Spleen (tissue), 13 donors: ENCODE measurements at places on chromosomes 11 and 22.

GRCh38 chr11:94544646-94545263, 1.0 kb downstream of the FUT4 start:
- DNase-seq = peak; percentile 88

- DNase-seq = no peak
These were observed 16.9 kb upstream of the RELT start for GRCh38 chr11:73359341-73359740.

- no peak for DNase-seq
These were observed 3.3 kb upstream of the B3GNT6 start for GRCh38 chr11:77030834-77031414.

- no peak for DNase-seq
These were observed 116.2 kb downstream of the FAT3 start for GRCh38 chr11:92340839-92341238.

DNA sequence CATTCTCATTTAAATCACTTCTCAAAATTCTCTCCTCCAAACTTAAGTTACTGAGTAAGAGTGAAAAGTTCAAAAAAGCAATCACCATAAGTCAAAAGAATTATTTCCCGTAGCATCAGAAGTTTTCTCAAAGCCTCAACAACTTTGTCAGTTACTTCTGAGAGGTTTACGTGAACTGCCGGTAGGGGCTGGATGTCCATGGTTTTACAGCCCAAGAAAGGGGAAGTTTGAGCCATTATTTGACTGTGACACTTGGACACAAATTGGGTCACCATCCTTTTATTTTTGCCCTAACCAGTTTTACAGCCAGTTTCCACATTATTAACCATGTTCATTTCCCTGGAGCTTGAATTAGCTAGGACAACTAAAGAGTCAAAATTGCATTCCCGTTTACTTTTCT, 7.5 kb downstream of the POU2AF3 start:
- DNase-seq = no peak

- no peak for DNase-seq
These were observed 148.6 kb downstream of the NXPE2 start for GRCh38 chr11:114826910-114827442.

- DNase-seq = peak; percentile 41
These were observed 20.9 kb downstream of the TSKU start for GRCh38 chr11:76803811-76804600.

DNA sequence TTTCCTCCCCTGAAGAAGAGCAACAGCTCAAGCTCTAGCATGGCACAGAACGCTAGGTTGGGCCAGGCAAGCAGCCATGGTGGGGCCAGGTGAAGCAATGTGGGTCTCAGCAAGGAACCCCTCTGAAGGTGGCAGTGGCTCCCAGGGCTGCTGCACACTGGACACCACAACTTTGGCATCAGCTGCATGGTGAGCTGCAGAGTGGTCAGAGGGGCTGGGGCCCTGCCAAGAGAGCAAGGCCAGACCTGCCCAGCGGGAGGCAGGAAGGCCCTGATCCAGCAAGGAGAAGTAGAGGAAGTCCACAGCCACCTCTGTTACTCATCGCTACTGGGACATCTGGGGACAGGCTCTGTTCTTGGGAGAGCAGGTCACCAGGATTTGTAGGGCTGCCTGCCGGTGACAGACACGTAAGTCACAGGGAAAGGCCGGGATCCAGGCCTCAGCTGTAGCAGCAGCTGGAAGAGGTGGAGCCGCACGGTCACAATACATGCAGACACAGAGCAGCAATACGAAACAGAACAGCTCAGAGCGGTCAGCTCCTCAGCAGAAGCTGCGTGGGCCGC, 12.4 kb downstream of the CYB561A3 start:
- DNase-seq = peak; percentile 77

DNA sequence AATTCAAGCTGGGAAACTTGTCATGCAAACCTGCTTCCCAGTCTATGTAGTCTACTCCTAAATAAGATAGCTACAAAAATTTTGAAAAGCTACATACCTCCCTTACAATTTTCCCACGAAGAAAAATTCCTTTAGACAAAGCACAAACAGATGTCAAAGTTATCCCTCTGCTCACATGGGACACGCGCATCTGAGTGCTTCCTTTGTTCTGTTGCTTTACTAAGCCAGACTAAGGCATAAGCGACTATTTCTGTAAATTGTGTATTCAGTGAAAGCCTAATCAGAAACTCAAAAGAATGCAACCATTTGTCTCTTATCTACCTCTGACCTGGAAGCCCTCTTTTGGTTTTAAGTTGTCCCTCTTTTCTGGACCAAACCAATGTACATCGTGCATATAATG, 583.7 kb upstream of the B3GAT1 start:
- DNase-seq = no peak

- no peak for DNase-seq
These were observed 82.4 kb upstream of the BLID start for GRCh38 chr11:122198291-122198983.

GRCh38 chr11:106683435-106683834, 334.8 kb downstream of the GUCY1A2 start:
- DNase-seq = no peak

DNA sequence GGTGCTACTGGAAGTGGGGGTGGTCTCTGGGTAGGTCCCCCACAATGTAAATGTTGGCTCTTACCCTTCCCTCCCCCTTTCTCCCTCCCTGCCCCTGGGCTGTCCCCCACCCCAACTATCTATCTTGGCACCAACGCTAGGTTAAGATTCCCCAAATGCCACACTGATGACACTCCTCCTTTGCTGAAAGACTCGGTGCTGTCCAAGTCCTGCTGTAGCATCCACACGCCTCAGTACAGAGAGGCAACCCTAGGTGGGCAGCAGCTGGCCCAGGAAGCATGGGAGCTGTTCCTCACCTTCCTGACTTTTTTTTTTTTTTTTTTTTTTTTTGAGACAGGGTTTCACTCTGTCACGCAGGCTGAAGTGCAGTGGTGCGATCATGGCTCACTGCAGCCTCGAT, 3.4 kb upstream of the KCTD17 start:
- DNase-seq = no peak

- DNase-seq = no peak
These were observed 36.2 kb downstream of the UVRAG start for GRCh38 chr11:75851203-75851602.

- no peak for DNase-seq
These were observed 31.8 kb downstream of the ETS1 start for GRCh38 chr11:128555606-128556005.

- DNase-seq = no peak
These were observed 6.3 kb upstream of the ZC3H12C start for GRCh38 chr11:110086892-110087309.

DNA sequence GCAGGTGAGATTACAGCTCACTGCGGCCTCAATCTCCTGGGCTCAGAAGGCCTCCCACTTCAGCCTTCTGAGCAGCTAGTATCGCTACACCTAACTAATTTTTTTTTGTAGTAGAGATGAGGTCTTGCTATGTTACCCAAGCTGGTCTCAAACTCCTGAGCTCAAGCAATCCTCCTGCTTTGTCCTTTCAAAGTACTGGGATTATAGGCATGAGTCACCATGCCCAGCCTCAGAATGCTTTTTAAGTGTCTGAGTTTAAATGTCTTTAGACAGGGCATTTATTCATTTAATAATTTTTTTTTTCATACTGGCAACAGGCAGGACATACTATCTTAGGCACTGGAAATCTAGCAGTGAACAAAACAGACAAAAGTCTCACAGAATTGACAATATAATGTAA, 27.7 kb downstream of the LRP4 start:
- DNase-seq = no peak

DNA sequence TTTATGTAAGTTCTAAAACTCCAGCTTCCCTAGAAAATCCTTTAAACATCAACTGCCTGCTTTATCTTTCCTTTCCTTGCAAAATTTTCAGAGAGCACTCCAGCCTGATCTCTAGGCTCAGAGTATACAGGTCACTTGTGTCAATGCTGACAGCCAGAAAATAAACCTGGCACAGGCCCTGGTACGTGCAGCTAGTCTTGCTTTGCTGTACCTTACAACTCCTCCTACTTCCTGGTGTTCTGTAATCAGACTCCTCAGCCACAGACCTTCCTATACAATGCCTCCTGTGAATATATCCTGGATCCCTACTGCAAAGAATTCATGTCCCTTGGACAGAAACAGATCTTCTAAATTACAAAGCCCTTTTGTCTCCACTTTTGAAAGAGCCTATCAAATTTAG, 24.2 kb upstream of the TMEM123 start:
- no peak for DNase-seq

DNA sequence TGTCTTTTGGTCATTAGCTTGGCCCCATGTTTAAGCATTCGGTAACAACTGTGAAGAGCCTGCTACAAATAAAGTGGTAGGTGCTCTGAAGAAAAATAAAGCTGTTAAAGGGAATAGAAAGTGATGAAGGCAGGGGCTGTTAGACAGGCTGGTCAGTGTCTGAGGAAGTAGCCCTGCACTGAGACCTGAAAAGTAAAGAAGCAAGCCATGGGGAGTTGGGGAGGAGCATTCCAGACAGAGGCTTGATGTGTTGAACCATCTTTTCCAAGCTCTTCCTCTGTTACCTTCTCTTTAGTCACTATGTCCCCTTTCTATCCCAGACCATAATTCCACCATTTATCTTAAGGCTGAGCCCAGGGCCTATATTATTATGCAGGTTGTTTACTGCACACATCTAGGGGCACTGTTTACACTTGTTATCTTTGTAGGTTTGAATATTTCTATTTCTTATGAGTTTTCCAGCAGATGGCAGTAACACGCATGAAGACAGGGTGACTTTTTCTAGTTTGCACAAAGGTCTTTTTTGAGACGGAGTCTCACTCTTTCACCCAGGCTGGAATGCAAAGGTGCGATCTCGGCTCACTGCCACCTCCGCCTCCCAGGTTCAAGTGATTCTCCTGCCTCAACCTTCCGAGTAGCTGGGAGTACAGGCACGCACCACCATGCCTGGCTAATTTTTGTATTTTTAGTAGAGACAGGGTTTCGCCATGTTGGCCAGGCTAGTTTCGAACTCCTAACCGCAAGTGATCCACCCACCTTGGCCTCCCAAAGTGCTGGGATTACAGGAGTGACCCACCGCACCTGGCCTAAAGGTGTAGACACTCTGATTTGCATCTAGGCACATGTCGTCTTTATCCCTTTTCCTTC, 23.0 kb downstream of the ZFTA start:
- no peak for DNase-seq

- peak; percentile 99 for DNase-seq
These were observed 11.1 kb downstream of the GRK2 start for GRCh38 chr11:67277231-67277961.

GRCh38 chr11:34411791-34412190, 26.9 kb upstream of the CAT start:
- DNase-seq = no peak

DNA sequence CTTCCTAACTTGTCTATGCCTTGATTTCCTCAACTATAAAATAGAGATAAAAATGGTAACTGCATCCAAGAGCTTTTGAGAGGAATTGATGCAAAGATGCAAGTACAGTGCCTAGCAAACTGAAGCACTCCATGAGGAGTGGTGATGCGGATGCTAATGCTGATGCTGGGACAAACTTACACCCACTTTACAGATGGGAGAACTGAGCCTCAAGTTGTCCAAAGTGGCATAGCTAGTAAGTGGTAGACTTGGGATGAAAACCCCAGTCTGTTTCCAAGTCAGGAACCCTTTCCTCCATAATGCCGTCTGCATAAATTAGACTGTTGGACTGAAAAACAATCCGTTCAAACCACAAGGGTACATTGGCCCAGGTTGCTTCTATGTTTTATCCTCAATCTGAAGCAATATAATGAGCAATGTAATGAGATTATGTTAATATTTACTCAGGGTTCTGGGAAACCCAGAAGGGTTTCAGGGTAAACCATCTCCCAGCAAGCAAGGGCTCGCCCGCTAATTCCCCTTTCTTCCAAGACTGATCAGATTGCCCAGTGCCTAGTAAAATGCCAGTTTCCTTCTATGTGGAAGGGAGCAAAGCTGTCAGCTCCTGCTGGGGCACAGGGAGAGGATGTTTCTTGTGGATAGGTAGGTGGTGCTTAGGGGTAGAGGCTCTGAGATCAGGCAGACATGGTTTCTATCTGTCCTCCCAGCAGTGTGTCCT, 10.4 kb upstream of the EHF start:
- DNase-seq = no peak

- DNase-seq = no peak
These were observed 147.9 kb upstream of the DDI1 start for GRCh38 chr11:103888541-103888951.

DNA sequence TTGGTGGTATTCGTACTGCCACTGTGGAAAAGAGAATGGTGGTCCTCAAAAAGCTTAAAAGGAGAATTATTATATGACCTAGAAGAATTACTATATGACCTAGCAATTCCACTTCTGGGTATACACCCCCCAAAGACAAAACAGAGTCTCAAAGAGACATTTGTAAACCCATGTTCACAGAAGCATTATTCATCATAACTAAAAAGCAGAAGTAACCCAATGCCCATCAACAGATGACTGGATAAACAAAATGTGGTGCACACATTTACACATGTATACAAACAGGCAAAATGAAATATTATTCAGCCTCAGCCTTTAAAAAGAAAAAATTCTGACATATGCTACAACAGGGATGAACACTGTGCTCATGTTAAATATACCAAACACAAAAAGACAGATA, 89.4 kb downstream of the ARHGAP32 start:
- no peak for DNase-seq

DNA sequence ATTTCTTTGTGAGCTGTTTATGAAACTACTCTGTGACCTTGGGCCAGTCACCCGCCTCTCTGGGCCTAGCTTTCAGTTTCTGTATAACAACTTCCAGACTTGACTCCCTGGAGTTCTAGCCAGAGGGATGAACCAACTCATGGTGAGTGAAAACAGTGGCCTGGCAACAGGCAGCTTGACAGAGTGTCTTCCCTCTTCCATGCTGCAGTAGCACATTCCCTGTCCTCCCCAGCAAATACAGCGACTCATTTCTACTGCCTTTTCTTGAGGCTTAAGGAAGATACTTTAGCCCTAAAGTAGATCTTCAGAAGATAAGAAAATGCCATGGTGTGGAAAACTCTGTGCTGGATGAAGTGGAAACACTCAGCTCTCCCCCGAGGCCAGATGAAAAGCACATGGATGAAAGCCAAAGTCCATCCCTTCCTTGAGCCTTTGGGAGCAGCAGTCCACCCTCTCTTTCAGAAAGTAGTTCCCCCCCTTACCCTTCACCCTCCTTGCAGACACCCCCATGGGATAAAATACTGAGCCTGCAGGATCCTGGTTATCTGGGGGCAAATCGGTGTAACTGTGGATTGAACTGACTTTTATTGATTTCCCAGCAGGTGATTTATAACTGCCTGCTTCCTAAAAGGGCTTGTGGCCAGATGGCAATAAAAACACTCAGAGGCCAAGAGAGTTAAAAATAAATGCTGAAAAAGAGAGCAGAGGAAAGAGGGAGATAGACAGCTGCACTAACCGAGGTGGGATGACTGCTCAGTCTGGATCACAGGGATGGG, 24.1 kb downstream of the IRAG1 start:
- DNase-seq = no peak

- peak; percentile 90 for DNase-seq
These were observed 5.8 kb downstream of the TSPAN4 start for GRCh38 chr11:848380-848931.
